ENCODE measurements at places on chromosomes 3 and 15.

DNA sequence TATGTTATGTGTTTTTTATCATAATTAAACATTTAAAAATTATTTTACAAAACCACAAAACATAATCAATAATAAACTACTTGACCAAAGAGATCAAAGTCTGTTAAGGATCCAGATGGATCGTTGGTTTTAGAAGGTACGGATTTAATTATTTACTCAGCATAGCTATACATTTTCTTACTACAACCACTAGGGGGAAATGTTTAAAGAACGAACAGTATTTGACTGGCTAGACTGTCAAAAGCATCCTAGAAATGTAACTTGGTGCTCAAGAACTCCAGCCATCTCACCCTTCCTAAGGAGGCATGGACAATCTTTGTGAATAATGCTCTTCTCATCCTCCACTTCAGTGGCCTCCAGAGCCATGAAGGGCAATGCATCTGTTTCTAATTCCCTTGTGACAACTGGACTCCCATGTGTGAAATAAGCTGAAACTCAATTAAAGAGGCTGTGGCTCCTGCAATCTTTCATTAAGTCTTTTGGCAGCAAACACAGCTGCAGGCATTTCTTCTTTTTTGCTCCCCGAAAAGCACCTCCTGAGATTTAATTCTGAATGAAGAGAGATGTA, 94.7 kb upstream of the TUSC7 start:
- no peak for DNase-seq

GRCh38 chr3:120641696-120642246, 40.3 kb downstream of the HGD start:
- no peak for DNase-seq

DNA sequence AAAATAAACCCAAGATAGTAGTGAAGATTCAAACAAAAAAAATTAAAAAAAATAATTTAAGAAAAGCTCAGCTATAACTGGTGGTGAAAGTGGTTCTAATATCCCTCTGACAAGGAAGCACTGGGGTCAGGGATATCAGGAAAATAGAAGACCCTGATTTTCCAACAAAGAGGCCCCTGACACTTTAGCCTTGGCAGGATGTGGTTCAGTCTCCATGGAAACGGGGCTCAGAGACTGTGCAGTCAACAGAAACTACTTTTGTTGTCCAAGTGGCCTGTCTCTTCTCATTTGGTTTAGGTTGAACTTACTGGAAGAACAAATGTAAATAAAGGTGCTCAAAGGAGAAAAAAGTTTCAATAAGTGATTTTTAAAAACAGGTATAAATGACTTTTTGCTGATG, 27.2 kb downstream of the INTS14 start:
- DNase-seq, result no peak

DNA sequence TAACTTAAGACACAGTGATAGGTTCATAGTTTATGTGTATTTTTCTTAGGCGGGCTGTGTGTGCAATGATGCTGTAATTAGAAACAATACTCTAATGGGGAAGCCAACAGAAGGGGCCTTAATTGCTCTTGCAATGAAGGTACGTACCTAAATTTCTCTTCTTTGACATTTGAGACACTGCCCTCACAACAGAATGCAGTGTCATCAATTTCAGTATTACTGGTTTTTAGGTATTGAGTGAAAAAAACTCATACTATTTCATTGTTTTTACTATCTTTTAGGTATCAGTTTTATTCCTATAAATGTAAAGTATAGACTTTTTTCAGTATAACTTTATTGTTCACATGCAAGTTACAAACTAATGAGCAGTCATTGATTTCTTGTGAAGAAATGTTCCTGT, 59.3 kb downstream of the ASTE1 start:
- DNase-seq, result no peak

- no peak for DNase-seq
Measured at GRCh38 chr3:58725326-58725853, 58.8 kb upstream of the FAM3D start.

GRCh38 chr3:180911876-180912303, 580 bp upstream of the FXR1 start:
- DNase-seq, result no peak

DNA sequence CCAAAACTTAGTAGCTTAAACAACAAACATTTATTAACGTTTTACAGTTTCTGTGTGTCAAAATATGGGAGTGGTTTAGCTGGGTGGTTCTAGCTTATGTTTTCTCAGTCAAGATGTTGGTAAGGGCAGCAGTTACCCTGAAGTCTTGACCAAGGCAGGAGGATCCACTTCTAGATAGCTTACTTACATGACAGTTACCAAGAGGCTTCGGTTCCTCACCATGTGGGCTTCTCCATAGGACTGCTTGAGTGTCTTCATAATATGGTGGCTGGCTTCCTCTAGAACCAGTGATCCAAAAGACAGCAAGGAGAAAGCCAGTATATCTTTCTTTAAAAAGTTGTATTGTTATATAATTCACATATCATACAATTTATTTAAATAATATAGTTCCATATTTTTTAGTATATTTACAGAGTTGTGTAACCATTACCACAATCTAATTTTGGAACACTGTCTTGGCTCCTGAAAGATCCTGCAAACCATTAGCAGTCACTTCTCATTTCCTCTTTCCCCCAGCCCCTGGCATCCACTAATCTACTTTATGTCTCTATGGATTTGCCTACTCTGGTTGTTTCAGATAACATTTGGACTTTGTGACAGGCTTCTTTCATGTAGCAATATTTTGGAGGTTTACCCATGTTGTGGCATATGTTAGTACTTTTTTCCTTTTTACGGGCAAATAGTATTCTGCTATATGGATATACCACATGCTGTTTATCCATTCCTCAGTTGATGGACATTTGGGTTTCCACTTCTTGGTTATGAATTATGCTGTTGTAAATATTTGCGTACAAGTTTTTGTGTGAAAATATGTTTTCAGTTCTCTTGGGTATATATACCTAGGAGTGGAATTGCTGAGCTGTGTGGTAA, 33.3 kb downstream of the MAPK6 start:
- DNase-seq, result no peak

DNA sequence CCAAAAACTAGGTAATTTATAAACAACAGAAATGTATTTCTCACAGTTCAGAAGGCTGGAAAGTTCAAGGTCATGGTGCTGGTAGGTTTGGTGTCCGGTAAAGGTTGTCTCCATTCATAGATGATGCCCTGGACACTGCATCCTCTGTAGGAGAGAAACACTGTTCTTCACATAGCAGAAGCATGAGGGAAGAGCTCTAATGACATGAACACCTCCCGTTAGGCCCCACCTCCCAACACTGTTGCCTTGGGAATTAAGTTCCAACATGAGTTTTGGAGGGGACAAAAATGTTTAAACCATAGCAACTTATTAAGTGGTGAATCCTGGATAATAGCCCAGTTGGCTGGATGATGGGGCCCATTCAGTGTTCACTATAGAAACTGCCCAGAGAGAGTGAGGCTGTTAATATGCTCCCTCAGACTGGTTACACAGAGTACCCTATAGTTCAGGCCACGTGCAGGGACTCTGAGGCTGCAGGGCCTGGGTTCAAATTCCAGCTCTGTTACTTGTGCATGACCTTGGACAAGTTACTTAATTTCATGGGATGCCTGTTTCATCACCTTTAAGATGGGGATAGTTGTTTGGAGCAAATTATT, 37.0 kb downstream of the CCNL1 start:
- DNase-seq, result no peak

DNA sequence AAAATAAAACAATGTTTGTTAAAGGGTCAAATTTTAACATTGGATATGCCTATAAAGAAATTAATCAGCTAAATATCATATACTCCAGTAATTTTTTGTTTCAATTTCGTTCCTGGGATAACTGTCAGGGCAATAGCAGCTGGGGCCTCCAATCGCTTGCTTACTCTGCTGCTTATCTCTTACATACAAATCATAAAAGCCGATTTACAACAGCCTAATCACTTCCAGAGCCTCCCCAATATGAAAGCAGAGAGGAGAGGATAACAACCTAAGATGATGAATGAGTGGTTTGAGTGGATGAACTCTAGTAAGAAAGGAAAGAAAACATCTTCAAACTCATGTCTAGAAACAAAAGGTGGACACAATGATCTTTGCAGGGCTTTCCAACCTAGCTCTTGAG, 80.7 kb upstream of the PSMD6 start:
- peak; percentile 54 for DNase-seq

- DNase-seq, result no peak
Measured at GRCh38 chr3:167874671-167875372, 139.3 kb downstream of the SERPINI1 start.

- DNase-seq, result no peak
Measured at GRCh38 chr15:38559636-38560307, 4.8 kb downstream of the RASGRP1 start.

- no peak for DNase-seq
Measured at GRCh38 chr3:100105501-100105900, 8.8 kb downstream of the FILIP1L start.

- DNase-seq, result no peak
Measured at GRCh38 chr3:140906785-140907184, 34.9 kb upstream of the SLC25A36 start.

GRCh38 chr3:128573707-128574162, 76.9 kb downstream of the RPN1 start:
- no peak for DNase-seq

GRCh38 chr15:62958528-62959363, 83.8 kb upstream of the TPM1 start:
- DNase-seq, result no peak

- DNase-seq, result no peak
Measured at GRCh38 chr3:34947834-34948233, 691.5 kb upstream of the ARPP21 start.

DNA sequence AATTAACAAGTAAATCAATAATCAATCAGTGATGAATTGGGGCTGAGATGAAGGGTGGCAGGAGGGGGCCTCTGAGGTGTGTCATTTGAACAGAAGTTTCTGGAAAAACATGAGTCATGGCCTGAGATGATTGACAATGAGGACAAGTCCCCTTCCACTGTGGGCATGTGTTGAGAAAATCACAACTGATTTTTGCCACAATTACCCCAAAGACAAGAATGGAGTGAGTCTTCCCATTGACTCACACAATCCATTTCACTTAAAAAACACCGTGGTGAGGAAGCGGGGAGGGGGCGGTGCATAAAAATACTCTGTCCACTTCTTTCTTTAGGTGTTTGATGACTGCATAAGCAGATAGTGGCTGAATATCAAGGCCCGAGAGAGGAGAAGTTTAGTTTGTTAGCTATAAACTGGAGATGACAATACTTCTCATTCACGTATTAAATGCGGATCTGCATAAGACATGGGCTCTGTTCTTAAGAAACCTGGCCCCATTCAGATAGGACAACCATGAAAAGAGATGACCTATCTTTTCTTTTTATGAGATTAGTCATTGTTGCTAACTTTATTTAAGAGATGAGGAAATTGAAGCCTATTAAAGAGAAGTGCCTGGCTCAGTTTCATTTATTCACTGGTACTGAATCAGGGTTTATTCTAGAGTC, 34.7 kb downstream of the SHC4 start:
- DNase-seq, result no peak

DNA sequence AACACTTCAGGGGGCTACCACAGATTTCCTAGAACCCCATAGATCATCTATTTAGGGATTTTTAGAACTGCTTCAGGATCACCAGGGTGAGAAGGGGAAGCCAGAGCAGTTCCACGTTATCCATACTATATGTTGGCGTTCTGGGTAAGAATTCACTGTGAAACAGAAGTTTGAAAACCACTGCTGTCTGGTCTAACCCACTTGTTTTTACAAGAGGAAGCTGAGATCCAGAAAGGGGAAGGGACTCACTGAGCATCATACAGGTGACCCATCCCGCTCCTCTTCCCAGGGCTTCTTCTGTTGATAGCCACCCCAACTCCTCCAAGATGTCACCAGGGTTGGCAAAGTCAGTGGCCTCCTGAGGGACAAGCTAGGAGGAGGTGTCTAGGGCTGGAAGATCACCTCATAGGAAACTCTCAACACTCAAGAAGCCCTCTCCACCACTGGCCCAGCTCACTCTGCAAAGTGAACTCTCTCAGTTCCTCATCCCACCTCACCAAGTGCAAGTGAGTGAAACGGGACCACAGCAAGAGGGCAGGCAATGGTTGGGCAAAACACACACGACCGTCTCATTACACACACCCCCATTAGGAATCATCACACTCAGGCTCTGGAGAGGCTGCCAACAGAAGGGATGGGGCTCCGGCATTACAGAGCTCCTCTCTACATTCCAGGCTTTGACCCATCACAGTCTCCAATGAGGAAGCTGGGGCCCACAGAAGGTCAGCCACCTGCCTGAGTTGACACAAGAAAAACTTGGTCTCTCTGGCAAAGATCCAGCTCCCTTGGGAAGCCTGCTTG, 1.8 kb downstream of the DAPK2 start:
- no peak for DNase-seq

- no peak for DNase-seq
Measured at GRCh38 chr15:37824717-37825382, 109.6 kb upstream of the TMCO5A start.

GRCh38 chr15:90113166-90113565, 10.9 kb upstream of the IDH2 start:
- DNase-seq, result no peak

DNA sequence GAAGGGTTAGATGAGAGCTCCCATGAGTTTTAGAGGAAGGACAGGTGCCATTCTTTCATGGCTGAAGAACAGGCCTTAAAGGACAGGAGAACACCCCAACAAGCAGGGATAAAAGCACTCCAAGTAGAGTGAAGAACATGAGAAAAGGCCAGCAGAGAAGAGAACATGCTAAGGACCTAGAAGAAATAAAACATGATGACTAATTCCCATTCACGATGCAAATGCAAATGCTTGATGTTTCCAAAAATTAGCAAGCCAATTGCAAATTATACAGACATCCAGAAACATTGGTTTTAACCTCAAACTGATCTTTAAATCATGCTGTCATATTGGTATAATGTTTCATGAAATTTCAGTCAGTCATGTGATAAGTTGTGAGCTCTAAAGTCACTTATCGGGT, 241.7 kb downstream of the CNTN3 start:
- no peak for DNase-seq

DNA sequence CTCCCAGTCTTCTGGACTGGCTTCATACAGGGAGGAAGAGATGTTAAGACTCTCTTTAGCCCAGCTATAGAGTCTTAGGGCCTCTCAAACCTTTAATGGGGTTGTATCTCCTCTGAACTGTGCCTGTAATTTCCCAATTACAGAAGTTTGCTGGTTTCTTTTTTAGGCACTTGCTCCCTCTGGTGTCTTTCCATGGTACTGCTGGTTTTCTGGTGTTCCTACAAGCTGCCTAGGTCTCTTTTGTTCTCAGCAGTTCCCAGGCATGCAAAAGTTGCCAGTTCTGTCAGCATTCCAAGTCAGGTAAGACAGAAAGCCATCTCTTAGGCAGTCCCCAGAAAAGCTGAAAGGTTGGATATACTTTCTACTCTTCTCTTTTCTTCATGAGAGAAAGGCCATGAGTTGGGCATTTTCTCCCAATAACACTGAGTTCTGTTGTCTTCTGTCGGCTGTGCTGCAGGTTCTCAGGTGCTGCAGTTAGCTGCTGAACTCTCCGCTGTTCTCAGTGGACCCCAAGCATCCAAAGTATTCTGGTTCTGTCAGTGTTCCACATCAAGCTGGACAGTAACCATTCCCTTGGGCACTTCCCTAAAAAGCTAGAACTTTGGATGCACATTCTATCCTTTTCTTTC, 54.4 kb upstream of the EHHADH start:
- DNase-seq, result no peak
